ENCODE measurements at places on chromosomes 1 and 21.

- DNase-seq: no peak
These were observed 136.8 kb downstream of the KCNK2 start for GRCh38 chr1:215219372-215219771.

GRCh38 chr1:46718340-46718726 is 581 bp downstream of the EFCAB14 start:
- no peak for DNase-seq

- DNase-seq: no peak
These were observed 115.0 kb downstream of the SYF2 start for GRCh38 chr1:25117233-25117823.

- DNase-seq: no peak
These were observed 179.5 kb downstream of the LRRC7 start for GRCh38 chr1:69747207-69747606.

- no peak for DNase-seq
These were observed 15.0 kb downstream of the RHBG start for GRCh38 chr1:156384007-156384406.

DNA sequence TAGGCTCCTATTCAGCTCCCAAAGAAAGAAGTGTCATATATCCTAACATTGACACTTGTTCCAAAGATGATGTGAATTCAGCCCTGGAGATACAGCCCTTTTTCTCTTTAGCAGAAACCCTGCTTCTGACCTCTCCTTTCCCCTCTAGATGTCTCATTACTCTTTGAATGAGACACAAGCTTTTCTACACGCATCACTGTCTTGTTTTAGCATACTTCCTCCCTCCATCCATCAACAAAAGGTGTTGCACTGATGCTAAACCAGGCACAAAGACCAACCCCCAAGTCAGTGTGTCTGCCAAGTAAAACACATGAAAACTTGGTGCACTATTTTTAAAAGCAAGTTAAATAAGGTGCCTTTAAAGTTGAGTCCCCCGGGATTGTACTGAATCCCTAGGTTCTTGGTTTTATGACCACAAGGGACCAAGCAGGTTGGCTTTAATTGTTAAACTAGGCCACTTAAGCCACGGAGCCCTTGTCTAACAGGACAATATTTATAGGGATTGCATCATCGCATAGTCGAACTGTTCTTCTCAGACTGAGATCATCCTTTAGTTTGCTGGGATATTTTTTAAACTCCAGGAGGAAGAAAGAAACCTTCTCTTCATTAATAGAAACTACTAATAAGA is 101.0 kb upstream of the GUCA2B start:
- no peak for DNase-seq

GRCh38 chr1:53576866-53577760 is 117.9 kb downstream of the DMRTB1 start:
- DNase-seq: peak; percentile 17

GRCh38 chr1:224616756-224617409 is 766 bp downstream of the CNIH3 start:
- DNase-seq: no peak

DNA sequence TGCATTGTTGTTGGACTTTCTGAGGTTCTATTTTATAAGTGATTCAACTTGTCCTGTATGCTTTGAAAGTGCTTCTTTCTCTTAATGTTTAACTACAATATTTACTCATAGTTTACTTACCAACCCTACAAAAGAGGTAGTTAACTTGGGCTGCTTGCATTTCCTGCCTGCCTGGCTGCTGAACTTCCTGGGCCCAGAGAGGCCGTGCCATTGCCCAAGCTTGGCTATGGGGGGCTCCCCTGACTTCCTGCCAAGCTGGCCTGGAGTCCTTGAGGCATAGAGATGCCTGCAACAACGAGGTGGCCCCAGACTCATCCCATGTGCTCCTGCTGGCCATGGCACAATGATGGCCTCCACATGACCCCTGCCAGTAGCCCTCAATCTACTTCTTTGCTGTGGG is 361.6 kb upstream of the PLD5 start:
- no peak for DNase-seq

DNA sequence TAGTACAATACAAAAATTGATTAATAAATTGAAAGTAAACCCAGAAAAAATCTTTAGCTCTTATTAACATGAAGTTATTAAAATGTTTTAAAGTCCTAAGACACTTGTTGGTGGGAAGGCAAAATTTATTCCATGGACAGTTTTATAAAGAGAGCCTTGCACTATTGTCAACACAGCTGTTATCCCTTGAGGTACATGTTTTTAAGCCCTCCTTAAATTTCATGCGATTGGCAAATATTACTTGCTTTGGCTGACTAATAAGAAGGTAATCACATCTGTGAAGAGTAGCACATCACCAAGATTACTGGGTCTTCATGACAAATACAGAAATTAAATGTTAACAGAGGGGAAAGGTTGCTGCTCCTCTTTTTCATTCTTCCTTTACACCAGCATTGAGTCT is 611.1 kb downstream of the BRINP3 start:
- DNase-seq: no peak

- no peak for DNase-seq
These were observed 710 bp upstream of the SLC30A1 start for GRCh38 chr1:211579440-211580302.

DNA sequence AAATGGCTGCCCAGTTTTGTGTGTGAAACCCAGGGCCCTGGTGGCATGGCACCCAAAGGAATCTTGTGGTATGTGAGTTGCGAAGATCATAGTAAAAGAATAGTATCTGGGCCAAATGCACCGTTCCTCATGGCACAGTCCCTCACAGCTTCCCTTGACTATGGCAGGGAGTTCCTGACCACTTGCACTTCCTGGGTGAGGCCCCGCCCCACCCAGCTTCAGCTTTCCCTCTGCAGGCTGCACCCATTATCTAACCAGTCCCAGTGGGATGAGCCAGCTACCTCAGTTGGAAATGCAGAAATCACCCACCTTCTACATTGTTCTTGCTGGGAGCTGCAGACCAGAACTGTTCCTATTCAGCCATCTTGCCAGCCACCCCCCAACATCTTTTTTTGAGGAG is 63.0 kb downstream of the SLC5A9 start:
- no peak for DNase-seq

DNA sequence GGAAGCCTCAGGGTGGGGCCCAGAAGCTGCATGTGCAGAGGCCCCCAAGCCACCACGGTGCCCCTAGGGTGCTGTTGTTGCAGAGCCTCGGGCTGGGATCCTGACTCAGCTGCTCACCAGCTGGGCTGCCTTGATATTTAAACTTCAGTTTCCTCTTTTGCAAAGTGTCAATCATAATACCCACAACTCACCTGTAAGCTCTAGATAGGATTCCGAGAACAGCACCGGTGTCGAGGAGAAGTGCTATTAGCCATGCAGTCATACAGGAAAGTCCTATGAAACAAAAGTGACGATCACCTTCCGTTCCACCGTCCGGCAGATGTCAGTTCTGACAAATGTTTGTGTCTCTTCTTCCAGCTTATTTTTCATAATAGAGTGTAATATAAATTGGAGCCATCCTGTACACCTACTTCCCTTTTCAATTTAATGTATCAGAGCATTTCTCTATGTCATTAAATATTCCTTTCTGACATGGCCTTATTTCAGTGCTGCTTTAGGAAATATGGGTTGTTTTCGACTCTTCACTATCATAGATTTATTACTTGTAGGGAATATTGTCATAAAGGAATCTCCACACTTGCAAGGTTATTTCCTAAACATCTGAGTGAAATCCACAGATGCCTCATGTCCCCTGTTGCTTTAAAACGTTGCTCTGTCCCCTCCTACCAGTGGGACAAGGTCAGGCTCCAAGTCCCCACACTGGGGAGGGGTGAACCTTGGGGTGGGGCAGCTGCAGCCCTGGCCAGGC is 100.8 kb downstream of the SIK1 start:
- DNase-seq: no peak
